Left cardiac atrium (tissue), 4 donors: ENCODE measurements at places on chromosomes 4 and X.

DNA sequence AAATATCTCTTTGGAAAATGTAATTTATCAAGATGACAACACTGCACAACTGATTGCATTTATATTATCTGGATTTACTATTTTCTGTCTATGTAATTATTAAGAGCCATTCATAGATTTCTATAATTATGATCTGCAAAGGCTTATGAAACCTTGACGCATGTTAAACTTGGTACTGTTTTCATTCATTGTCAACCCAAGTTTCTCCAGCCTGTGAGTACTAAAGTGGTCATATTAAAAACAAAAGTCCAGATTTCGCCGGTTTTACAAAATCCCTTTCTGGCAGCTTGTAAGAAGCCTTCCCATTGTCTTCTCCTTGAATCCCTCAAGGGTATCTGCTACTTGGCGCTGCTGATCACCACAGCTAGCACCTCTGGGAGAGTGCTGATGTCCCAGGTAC lies 19.7 kb upstream of the GRPR start:
- DNase-seq, result no peak

- peak; percentile 60 for DNase-seq
Measured at GRCh38 chr4:2535376-2536192, 863 bp upstream of the FAM193A start.

DNA sequence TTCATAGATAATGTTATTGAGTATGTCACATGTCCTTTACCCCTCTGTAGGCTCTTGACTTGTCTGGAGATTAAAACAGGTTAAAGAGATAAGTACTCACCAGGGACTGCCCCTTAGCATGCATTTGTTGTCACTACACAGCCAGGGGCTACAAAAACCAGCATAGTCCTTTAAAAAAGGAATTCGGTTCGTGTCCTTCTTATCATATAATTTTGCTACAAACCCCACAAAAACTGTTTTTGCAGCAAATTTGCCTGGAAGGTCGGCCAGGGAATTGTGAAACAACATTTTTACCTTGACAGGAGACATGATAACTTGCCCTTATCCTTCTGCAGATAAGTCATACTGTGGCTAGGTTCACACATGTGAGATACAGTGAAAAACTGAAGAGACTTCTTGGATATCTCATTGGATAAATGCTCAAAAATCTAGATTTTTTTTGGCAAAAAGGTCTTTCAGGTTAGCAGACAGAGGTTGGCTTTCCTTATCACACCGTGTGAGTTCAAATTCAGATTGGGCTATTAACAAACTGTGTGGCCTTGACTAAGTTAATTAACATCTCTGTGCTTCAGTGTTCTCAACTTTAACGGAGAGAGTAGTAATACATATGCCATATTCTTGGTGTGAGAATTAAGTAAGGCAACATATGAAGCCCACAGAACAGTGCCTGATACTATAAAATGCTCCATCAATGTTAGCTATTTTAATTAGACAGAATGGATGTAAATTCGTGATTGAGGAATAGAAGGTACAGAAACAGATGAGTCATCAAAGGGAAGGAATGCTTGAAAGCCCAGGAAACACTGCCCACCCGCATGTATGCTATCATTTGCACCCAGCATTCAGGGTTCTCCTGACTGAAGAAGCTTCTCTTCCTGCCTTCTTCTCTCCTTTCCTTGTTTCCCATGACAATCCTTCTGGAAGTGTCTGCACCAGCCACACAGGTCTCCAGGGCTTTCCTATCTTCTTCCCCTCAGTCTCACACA lies 30.0 kb downstream of the FAM9C start:
- no peak for DNase-seq

DNA sequence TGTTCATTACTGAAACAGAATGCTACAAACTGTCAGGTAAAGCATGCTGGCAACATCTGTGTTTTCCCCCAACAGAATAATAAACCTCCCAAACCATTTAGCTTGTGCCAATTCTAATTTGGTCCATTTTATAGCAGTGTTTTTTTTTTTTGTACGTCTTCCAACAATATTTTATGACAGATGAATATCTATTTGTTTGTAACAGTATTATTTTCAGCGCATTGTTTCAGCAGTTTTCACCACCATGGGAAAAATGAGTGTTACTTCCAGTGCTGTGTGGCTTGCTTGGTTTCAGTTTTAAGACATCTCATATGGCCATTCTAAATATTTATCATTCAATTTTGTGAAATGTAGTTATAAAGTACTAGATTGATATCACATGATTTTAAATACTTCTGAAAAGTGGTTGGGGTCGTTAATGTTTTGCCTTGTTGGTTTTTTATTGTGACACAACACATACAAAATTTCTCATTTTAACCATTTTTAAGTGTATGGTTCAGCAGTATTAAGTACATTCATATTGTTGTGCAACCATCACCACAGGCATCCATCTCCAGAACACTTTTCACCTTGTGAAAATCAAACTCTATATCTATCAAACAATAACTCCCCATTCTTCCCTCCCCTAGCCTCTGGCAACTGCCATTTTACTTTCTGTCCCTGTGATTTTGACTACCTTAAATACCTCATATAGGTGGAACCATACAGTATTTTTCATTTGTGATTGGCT lies 25.6 kb upstream of the TBC1D19 start:
- DNase-seq, result no peak

GRCh38 chr4:176540814-176541213 lies 221.0 kb downstream of the SPCS3 start:
- DNase-seq, result no peak

DNA sequence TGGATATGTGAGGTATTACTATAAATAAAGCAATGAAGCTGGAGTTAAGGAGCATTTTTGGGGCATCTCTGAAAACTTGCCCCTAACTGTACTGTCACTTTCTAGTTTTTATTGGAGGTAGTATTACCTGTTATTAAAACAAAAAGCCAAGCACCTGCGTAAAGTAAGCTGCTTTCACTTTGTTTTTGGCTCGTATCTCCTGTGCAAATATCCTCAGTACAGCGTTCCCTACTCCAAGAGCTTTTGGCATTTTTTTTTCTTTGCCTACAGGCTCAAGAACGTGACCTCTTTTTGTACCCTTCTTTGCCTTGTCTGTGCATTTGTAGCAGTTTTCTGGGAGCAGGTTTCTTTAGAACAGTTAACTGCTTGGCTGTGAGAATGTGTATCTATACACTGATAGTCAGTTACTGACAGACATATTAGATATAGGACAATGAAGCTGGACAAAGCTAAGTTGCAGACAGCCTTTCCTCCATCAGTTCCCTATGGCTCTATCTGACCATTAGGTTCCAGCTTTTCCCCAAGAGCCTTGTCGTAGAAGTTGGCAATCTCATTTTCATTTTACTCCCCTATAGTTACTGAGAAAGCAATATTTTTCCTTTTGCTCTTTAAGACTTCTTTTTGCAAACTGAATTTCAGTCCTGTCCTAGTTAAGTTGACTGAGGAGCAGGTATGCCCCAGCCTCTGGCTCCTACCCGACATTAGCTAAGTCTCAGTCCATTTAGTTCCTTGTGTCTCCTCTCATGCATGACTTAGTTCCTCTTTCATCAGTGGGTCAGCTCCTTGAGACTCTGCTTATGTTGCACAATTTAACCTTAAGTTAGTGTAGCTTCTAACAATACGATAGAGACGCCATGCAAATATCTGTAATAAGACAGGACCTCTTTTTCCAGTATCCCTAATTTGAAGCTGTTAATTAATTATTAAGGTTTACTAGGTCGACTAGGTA lies 71.5 kb upstream of the HPRT1 start:
- no peak for DNase-seq

- no peak for DNase-seq
Measured at GRCh38 chr4:2837904-2838496, 5.6 kb upstream of the ADD1 start.

DNA sequence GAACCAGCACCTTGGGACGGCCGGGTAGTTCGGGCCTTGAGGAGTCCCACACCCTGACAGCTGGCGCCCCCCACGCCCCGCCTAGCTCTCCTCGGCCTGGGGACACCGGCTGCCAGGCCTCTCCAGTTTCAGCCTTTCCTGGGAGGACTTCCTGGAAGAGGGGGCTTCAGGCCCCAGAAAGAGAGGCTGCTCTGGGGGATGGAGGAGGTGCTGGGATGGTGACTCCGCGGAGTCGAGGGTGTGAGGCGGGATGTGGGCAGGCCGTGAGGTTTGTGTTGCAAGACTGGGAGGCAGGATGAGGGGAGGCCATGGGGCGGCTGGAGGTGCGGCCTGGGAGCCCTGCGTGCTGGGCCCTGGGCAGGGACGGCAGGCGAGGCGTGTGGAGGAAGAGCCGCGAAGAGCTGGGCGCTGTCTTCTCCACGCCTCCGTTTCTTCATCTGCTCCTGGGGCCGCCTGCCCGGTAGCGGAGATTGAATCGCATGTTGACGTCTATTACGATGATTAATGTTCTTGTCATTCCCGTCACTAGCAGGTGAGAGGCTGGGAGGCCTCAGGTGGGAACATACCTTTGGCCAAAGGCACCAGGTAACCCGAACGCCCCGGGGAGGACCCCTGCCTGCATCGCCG lies 918 bp upstream of the FGFRL1 start:
- peak; percentile 84 for DNase-seq

DNA sequence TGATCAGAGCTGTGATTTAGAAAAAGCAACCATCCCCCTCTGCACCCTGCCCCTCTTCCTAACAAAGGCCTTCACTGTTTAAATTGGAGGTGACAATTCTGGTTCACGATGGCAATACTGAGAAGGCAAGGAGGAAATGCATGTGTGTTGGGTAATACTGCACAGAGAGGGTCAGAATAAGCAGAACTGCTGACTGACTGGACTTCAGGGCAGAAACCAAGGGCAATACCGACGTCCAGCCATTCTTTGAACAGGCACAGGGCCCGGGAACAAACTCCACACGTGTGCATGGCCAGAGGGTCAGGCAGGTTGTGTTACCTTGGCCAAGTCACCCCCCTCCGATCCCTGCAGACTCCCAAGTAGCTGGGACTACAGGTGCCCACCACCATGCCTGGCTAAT lies 6.0 kb downstream of the ACSL1 start:
- DNase-seq, result no peak

DNA sequence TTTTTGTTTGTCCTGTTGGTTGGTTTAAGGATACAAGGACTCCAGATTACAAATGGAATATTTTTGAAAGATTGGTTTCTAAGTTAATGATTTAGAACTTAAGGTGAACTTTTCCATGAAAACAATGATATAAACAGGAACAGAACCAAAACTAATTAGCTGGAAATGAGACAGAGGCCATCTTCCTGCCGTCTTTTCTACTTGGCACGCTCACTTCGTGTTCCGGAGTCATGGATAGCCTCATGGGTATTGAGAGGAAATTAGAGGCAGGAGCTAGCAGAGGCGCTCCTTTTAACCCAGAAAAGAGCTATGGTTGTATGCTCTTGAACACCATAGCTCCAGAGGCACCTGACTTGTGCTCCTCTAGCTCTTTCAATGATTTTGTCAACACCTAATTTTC lies 2.4 kb downstream of the FAM241A start:
- DNase-seq, result no peak

- no peak for DNase-seq
Measured at GRCh38 chr4:90189178-90189577, 62.0 kb downstream of the CCSER1 start.

GRCh38 chr4:27678027-27678426 lies 817.4 kb downstream of the STIM2 start:
- DNase-seq, result no peak

DNA sequence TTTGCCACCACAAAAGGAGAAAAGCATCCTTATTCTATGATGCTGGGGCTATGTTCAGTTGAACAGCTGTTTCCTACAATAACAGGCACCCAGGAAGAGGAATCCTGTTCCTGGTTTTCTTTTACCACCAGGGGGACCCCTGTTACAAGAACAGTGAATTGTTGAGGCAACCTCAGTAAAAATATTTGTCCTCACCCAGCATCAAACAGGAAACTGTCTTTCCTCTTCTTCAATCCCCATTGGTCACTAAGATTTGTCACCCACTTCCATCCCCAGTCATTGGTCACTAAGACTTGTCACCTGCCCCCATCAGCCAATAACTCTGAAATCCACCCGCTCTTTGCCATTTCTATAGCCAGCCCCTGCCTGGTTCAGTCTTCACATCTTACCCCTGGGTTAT lies 143.5 kb upstream of the GALNT7 start:
- DNase-seq, result no peak
